ENCODE measurements at places on chromosomes 1 and 21.

GRCh38 chr1:211183747-211184313 is 49.9 kb upstream of the KCNH1 start:
- no peak overlapping the region for H3K4me3 ChIP-seq
- no peak for DNase-seq
- no peaks in the 10 kb centered on the region for H3K27me3 ChIP-seq
- no peaks in the 10 kb centered on the region for H3K4me1 ChIP-seq

GRCh38 chr1:234726359-234726943 is 116.5 kb upstream of the IRF2BP2 start:
- no peak for DNase-seq
- peak overlapping the region; percentile 11 for H3K27ac ChIP-seq
- H3K4me1 ChIP-seq: peaks cover 97% of the 10 kb centered on the region
- no peaks in the 10 kb centered on the region for H3K27me3 ChIP-seq
- H3K4me3 ChIP-seq: peak overlapping the region; percentile 79

GRCh38 chr1:214429951-214430770 is 121.2 kb downstream of the PTPN14 start:
- peaks cover 48% of the 10 kb centered on the region for H3K4me1 ChIP-seq
- H3K36me3 ChIP-seq: peaks cover 7% of the 10 kb centered on the region
- H3K27me3 ChIP-seq: no peaks in the 10 kb centered on the region
- DNase-seq: no peak

- DNase-seq: no peak
- peaks cover 6% of the 10 kb centered on the region for H3K4me1 ChIP-seq
- peaks cover 2% of the 10 kb centered on the region for H3K36me3 ChIP-seq
- no peak overlapping the region for H3K27ac ChIP-seq
- peaks cover 24% of the 10 kb centered on the region for H3K27me3 ChIP-seq
These were observed 2.2 kb downstream of the NEGR1 start for GRCh38 chr1:72280131-72280530.

DNA sequence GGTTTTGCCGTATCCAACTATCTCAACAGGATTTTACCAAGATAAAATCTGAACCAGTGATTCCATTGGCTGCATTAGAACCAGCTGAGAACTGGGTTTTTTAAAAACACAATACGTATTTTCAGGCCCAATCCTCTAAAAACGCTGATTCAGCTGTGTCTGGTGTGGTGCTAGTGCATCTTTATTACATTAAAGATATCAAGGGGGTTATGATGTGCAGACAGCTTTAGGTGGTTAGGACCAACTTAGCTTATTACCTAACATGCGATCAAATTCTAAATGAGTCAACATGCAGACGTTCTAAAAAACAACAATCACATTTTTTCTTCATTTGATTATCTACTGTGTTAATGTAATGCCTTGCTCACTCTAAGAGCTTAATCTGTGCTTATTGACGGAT is 32.0 kb upstream of the EXO1 start:
- DNase-seq: no peak
- no peaks in the 10 kb centered on the region for H3K4me1 ChIP-seq
- no peak overlapping the region for H3K27ac ChIP-seq
- peaks cover 7% of the 10 kb centered on the region for H3K27me3 ChIP-seq

DNA sequence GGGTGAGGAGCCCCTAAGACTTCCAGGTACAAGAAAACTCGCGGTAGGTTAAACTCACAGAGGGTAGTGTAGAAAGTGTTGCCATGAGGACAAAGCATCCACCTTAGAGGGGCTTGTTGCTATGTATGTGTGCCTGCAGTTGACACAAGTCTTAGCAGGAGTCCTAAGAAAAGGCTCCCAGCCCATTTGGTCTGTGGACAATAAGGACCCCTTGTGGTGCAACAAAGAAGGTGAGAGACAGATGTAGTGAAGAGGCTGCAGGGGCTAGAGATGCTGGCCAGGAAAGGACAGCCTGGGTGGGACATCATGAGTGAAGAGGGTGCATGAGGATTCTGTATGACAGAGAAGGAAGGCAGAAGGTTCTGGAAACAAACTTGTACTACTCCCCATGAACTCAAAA is 36.3 kb upstream of the IL10 start:
- H3K36me3 ChIP-seq: peaks cover 2% of the 10 kb centered on the region
- peaks cover 6% of the 10 kb centered on the region for H3K27me3 ChIP-seq
- no peak overlapping the region for H3K4me3 ChIP-seq
- H3K27ac ChIP-seq: no peak overlapping the region
- peak; percentile 55 for DNase-seq

- H3K27me3 ChIP-seq: no peaks in the 10 kb centered on the region
- H3K27ac ChIP-seq: peak overlapping the region; percentile 95
- H3K36me3 ChIP-seq: peaks cover 6% of the 10 kb centered on the region
- DNase-seq: no peak
- peaks cover 62% of the 10 kb centered on the region for H3K4me1 ChIP-seq
These were observed 1.7 kb upstream of the MAN1A2 start for GRCh38 chr1:117365350-117366176.

- peaks cover 17% of the 10 kb centered on the region for H3K36me3 ChIP-seq
- peaks cover 95% of the 10 kb centered on the region for H3K4me1 ChIP-seq
- H3K27me3 ChIP-seq: no peaks in the 10 kb centered on the region
- peak overlapping the region; percentile 90 for H3K27ac ChIP-seq
- peak; percentile 91 for DNase-seq
These were observed 32.7 kb upstream of the ATP5PO start for GRCh38 chr21:33948096-33948950.

- no peaks in the 10 kb centered on the region for H3K36me3 ChIP-seq
- no peaks in the 10 kb centered on the region for H3K4me1 ChIP-seq
- no peak overlapping the region for H3K4me3 ChIP-seq
- no peak for DNase-seq
These were observed 287.8 kb upstream of the CHRM3 start for GRCh38 chr1:239098400-239099037.

GRCh38 chr1:28306301-28306949 is 22.4 kb upstream of the MED18 start:
- H3K36me3 ChIP-seq: no peaks in the 10 kb centered on the region
- H3K4me3 ChIP-seq: no peak overlapping the region

DNA sequence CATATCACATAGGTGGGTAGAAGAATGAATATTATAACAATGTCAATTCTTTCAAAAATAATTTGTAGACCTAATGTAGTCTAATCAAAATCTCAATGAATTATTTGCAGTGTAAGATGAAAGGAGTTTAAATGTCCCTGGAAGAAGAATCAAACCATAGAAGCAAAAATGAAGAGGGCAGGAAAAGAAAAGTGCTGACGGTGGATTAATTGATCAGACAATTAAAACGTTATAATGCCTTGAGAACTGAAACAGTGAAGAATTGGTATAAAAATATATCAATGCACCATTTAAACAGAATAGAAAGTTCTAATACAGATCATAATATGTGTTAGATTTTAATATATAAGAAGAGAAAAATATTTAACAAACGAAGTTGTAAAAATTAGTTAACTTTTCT is 109.8 kb downstream of the TYW3 start:
- H3K4me1 ChIP-seq: no peaks in the 10 kb centered on the region
- H3K27ac ChIP-seq: no peak overlapping the region
- H3K27me3 ChIP-seq: no peaks in the 10 kb centered on the region
- H3K36me3 ChIP-seq: no peaks in the 10 kb centered on the region
- DNase-seq: no peak
- H3K4me3 ChIP-seq: no peak overlapping the region

DNA sequence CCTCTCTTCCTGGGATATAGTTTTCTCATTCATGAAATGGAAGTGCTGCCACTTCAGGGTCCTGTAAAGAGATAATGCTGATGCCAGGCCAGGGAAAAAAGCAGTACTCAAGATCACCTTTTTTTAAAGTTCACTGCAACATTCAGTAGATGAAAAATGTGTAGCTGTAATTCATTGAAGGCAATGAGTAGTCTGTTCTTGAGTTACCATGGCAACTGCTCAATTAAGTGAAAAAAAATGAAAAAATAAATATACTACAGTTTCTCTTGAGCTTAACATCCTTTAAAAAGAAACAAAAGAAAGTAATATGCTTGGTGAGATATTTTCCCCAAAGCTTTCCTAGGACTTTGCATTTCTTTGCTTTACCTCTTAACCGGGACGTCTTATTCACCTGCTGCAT is 183.3 kb downstream of the AK5 start:
- no peak overlapping the region for H3K27ac ChIP-seq
- DNase-seq: no peak
- peaks cover 9% of the 10 kb centered on the region for H3K4me1 ChIP-seq
- H3K27me3 ChIP-seq: no peaks in the 10 kb centered on the region
- no peaks in the 10 kb centered on the region for H3K36me3 ChIP-seq

- H3K4me3 ChIP-seq: no peak overlapping the region
- H3K27me3 ChIP-seq: peaks cover 10% of the 10 kb centered on the region
- no peak for DNase-seq
- H3K36me3 ChIP-seq: no peaks in the 10 kb centered on the region
- peaks cover 29% of the 10 kb centered on the region for H3K4me1 ChIP-seq
These were observed 37.6 kb upstream of the GALNT2 start for GRCh38 chr1:230029244-230029941.

GRCh38 chr1:160853754-160854153 is 8.9 kb downstream of the CD244 start:
- H3K4me1 ChIP-seq: peaks cover 5% of the 10 kb centered on the region
- no peaks in the 10 kb centered on the region for H3K27me3 ChIP-seq
- DNase-seq: no peak
- H3K4me3 ChIP-seq: no peak overlapping the region
- no peaks in the 10 kb centered on the region for H3K36me3 ChIP-seq

DNA sequence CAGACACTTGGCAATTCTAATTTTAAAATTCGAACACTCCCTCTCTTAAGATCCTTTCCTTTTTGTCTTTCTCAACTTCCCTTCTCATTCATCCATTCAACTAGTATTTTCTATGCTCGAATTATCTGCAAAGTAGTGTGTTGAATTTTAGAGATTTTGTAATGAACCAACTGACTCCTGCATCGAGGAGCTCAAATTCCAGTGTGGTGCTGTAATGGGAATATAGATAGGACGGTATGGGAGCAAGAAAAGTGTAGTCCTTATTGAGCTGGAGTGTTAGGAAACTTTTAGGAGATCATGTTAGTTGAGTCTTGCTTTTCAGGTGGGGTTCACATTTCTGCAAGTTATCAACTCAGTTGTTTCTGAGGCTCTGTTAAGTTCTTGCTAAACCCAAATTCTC is 897.5 kb downstream of the TTLL7 start:
- H3K27me3 ChIP-seq: no peaks in the 10 kb centered on the region
- H3K27ac ChIP-seq: no peak overlapping the region
- no peaks in the 10 kb centered on the region for H3K4me1 ChIP-seq

DNA sequence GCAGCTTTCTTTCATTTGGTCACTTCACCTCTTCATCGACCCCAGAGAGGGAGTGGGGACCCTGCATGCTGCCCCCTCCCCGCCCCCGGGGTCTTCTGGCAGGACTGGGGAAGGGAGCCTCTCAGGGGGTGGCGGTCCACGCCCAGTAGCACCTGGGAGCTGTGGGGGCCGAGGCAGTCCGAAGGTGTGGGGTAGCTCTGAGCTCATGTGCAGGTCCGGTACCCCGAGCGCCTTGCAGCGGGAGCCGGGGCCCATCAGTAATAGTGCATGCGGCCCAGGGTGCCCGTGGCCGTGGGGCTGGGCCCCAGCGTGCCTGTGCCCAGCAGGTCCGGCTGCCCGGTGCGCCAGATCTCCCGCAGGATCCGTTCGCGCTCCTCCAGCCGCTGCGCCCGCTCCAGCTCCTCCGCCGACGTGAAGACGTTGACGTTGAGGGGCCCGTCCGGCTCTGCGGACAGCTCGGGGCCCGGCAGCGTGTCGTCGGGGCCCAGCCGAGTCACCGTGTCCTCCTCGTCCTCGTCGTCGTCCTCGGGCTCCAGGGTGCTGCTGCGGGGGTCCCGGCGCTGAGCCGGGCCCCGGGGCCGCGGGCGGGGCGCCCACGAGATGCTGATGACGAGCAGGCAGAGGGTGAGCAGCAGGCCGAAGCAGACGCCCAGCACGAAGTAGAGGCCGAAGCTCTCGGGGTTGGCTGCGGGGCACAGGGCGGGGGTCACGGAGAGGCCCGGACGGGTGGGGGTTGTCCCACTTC is 1.2 kb downstream of the EVA1B start:
- no peak overlapping the region for H3K27ac ChIP-seq
- no peaks in the 10 kb centered on the region for H3K36me3 ChIP-seq
- no peak for DNase-seq
- H3K27me3 ChIP-seq: peaks cover 15% of the 10 kb centered on the region
- peak overlapping the region; percentile 51 for H3K4me3 ChIP-seq

DNA sequence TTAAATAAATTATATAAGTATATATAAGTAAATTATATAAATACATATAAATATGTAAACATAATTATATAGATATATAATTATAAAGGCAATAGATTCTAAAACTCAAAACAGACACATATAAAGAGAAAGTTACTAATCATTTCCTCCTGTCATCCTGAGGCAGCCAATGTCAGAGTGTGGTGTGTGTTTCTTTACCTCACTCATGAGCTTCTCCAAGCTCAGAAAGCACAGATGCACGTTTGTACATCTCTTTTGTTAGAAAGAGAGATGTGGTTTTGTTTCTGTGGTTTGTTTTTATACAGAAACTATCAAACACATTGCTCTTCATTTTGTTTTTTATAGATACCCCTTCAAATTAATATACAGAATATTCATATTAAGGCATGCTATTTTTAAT is 594.8 kb downstream of the USP25 start:
- no peak for DNase-seq
- H3K27me3 ChIP-seq: no peaks in the 10 kb centered on the region
- H3K4me3 ChIP-seq: no peak overlapping the region
- H3K36me3 ChIP-seq: no peaks in the 10 kb centered on the region

- H3K27me3 ChIP-seq: no peaks in the 10 kb centered on the region
- H3K4me3 ChIP-seq: no peak overlapping the region
- no peak for DNase-seq
- no peak overlapping the region for H3K27ac ChIP-seq
- H3K36me3 ChIP-seq: no peaks in the 10 kb centered on the region
- H3K4me1 ChIP-seq: no peaks in the 10 kb centered on the region
These were observed 115.6 kb downstream of the UCHL5 start for GRCh38 chr1:192943522-192943921.

DNA sequence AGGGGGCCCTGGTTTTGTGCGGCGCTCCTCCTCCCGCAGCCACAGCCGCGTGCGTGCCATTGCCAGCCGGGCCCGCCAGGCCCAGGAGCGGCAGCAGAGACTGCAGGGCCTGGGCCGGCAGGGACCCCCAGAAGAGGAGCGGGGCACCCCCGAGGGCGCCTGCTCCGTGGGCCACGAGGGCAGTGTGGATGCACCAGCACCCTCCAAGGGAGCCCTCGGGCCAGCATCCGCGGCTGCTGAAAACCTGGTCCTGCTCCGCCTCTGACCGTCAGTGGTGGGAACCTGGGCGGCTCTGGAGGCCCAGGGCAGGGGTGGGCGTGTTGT is 21.5 kb downstream of the PANK4 start:
- H3K27ac ChIP-seq: no peak overlapping the region
- no peaks in the 10 kb centered on the region for H3K27me3 ChIP-seq
- no peak overlapping the region for H3K4me3 ChIP-seq
- no peak for DNase-seq
